HCT116 (cell line): ENCODE measurements at places on chromosomes 13 and 19. TPM values are rescaled to one million over a fixed set of nuclear protein-coding genes. Genes with fewer than 3 reads are reported as not detected.

CDX2 gene
- total RNA-seq, result 12.5 TPM

CBY2 gene
- not detected for total RNA-seq

KLK3 gene
- total RNA-seq, result not detected

PCDH17 gene
- 0.02 TPM for total RNA-seq

ASPDH gene
- total RNA-seq, result not detected

CYP2B6 gene
- total RNA-seq, result 0.74 TPM

ZNF99 gene
- not detected for total RNA-seq

FUT3 gene
- total RNA-seq, result 2.6 TPM

CCDC159 gene
- 7.7 TPM for total RNA-seq

CD177 gene
- total RNA-seq, result not detected

POGLUT2 gene
- total RNA-seq, result 4.8 TPM

MATK gene
- total RNA-seq, result not detected

- DNase-seq, result no peak
Measured at GRCh38 chr13:91054902-91055301, 292.6 kb upstream of the MIR17HG start.

DNA sequence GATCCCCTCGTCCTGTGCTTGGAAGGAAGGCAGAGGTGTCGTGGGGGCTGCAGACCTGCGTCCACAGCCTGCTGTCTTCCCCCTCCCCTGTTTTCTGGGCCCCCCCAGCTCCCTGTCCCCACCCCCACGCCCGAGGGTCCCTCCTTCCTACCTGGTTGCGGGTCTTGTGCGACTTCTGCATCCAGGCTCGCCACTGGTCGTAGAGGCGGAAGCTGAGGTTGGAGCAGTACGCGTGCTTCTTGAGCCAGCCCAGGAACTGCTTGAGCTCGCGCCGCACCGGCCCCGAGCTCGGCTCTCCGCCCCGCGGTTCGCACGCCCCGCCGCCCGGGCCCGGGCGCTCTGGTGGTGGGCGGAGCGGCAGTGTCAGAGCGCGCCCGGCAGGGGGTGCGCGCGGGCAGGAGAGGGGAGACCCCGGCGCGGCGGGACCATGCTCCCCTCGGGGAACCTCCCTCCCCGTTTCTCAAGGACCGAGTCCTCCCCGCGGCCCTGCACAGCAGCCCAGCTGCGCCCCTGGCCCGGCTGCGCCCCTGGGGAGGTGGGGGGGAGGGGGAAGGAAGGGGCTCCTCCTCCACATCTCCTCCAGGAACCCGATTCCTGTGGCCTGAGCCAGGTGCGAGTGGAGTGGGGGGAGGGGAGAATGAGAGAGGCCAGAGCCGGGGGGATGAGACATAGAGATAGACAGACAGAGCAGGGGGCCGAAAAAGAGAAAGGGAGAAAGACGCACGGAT is 5.7 kb downstream of the REX1BD start:
- no peak for DNase-seq

DNA sequence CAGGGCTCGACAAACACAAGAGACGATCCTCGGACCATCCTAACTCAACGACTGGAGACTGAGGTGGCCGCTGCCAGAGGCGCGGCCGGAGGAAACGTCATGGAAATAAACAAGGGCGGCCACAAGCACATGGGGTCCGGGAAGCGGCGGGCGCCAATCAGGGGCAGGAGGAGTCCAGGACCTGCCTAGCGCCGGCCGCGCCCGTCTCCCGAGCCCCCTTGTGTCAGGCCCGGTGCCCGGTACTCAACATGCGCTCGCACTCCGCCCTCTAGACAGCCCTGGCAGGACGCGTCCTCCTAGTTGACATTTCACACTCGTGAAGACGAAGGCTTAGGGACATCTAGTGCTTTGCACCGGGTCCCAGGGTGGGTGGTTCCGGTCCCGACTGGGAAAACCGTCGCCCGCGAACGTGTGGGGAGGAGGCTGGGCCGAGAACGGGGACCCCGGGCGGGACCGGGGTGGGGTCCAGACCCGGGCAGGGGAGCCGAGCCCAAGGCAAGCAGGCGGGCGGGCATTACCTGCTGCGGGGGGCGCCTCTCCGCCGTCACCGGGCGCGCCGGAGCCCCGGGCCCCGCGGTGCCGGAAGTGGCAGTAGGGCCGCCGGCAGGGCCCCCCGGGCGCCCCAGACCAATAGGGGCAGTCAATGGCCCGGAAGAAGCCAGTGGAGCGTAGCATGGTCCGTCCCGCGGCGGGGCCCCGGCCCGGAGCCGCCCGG is 442 bp downstream of the REXO1 start:
- DNase-seq, result no peak

DNA sequence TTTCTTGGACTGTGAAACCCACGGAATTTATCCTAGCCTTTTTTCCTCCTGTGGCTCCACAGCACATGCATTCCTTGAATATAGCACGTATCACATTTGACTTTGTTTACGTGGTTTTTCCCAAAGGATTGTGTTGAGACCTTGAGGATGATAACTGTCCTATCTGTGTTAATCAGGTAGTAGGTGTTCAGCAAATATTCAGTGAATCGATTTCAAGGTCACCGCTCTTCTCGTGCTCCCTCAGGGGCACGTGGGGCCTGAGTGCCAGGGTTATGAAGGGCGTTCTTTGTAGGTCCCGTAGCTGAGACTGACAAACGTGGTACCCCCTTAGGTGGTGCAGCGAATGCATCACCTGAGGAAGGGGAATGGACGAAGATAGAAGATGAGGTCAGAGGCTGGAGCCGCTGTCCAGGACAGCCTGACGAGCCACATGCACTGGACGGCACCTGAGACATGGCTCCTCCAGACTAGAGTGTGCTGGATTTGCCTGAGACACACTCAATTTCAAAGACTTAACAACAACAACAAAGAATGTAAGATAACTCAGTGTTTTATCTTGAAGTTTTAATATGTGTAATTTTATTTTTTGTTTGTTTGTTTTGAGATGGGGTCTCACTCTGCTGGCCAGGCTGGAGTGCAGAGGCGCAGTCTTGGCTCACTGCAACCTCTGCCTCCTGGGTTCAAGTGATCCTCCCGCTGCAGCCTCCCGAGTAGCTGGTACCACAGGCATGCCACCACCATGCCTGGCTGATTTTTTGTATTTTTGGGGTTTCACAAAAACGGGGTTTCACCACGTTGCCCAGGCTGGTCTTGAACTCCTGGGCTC is 131.2 kb upstream of the RNF113B start:
- no peak for DNase-seq

- DNase-seq, result no peak
Measured at GRCh38 chr19:53991224-53992113, at the start of gene CACNG6. Gene CACNG6, plus strand, starts transcription at chr19:53991637. Its CDS starts 1,241 bp downstream, at chr19:53992878.

GRCh38 chr13:48233046-48233888 is at the start of gene ITM2B:
Gene ITM2B, plus strand, starts transcription at chr13:48233206. Its CDS starts 155 bp downstream, at chr13:48233361.
- peak; percentile 13 for DNase-seq

GRCh38 chr19:35493971-35494370 is 3.7 kb upstream of the KRTDAP start:
- DNase-seq, result no peak

GRCh38 chr19:49362929-49363267 is 682 bp upstream of the TEAD2 start:
- no peak for DNase-seq

- no peak for DNase-seq
Measured at GRCh38 chr13:111859354-111860230, 207.4 kb upstream of the SOX1 start.

DNA sequence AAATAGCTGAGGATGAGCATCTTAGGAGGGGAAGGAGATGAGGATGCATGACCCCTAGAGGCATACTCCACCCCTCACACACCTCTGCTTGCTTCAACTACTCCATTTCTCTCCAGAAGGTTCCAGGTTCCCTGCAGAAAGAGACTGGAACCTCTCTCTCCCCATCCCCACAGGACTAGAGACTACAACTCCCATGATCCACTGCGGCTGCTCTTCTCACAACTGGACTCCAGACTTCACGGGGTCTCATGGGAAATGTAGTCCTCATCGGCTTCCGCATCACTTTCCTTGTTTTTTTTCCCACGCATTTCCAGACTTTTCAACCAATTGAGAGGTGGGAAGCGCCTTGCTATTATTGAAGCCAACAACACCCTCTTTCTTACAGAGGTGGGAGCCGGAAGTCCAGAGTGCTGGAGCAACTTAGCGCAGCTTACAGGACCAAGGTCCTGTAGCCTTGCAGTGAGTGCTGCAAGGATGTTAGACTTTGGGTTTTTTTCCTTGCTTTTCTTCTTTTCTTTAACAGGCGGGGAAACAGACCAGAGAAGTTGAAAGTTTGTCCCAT is 13.9 kb upstream of the CACNG6 start:
- peak; percentile 70 for DNase-seq

- peak; percentile 79 for DNase-seq
Measured at GRCh38 chr13:45280751-45281634, 60.0 kb downstream of the TPT1 start.

GRCh38 chr19:15296353-15296752 is 36.0 kb downstream of the BRD4 start:
- DNase-seq, result no peak

DNA sequence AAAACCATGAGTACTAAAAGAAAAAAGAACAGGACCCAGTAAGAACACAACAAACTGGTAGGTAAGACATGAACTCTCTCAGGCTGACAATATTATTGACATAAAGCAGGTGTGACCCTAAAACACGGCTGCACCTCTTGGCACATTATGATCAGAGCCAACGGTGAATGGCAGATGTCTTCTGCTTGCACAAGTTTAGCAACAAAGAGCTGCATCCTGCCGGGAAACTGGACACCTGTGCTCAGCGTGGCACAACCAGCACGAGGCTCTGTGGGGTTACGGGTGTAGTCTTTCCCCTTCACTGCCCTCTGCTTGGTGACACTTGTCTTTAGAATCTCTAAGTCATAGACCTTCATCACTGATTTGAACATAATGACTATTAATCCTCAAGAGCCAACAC is 97.9 kb downstream of the DOCK9 start:
- no peak for DNase-seq

GRCh38 chr13:31890946-31891345 is 140.6 kb upstream of the FRY start:
- no peak for DNase-seq

GRCh38 chr19:29172302-29172701 is 40.6 kb downstream of the UQCRFS1 start:
- no peak for DNase-seq

DNA sequence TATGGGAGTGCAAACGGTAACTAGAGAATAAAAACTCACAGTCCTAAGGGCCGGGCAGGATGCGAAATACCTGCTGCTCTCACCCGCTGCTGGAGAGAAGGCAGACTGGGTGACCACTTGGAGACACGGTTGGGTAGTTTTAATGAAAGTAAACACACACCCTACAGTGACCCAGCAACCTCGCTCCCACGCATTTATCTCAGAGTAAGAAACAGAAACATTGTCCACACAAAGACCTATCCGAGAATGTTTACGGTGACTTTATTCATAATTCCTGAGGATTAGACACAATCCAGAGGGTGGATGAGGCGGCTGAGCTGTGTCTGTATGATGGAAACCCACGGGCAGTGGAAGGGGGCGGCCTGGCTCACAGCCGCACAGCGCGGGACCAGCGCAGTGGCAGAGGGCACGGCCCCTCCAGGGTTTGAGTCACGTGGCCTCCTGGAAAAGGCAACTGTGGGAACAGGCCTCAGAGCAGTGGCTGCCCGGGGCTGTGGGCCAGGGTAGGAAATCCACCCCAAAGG is 73.5 kb upstream of the C13orf46 start:
- DNase-seq, result no peak

GRCh38 chr19:18713550-18714117 is 30.2 kb downstream of the CRTC1 start:
- no peak for DNase-seq

GRCh38 chr13:79796136-79796535 is 315.2 kb downstream of the NDFIP2 start:
- no peak for DNase-seq

DNA sequence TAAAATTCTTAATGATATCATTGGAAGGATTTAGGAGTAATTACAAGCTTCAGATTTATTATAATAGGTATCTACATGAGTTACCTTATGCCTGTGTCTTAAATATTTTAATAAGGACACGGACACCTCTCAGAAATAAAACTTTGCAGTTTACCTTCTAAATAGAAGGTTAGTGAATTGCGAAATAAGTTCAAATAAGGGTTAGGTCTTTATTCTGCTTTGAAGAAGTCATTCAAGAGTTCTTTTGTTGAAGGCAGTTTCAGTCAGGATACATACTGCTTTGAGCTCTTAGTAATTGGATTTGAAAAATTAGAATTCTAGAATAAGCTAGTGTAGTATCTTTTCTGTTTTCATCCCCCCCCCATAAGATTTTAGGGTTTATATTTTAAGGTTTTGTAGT is 53.0 kb downstream of the NAA16 start:
- DNase-seq, result no peak

DNA sequence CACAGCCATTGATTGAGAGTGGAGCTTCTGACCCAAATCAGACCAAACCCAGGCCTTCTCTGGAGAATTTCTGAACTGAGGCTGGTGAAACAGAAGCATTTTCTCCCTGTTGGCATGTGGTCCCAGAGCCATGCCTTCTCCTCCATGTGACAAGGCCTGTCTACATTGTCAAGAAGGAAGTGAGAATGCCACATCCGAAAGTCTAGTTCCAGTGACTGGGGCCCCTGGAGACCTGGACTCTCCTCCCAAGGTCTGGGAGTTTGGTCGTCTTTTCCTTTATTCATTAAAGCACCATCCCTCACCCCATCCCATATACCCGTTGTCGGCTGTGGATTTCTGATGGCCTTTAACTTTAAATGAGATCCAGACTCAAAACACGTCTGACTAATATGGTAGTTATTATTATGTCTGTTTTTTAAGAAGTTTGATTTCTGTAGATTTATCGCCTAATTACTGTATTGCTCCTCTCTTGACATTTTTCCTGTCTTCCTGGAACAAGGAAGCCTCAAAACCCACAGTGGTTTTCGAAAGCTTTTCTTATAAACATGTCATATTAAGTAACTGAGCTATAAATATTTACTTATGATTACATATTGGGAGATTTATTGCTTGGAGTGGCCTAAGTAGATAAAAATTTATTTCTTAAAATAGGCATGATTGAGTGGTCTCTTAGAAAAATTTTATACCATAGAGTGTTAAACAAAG is 128.3 kb upstream of the FRY start:
- no peak for DNase-seq
